Fibroblast of skin of scalp (primary cell): ENCODE measurements at places on chromosomes 2 and 18.

DNA sequence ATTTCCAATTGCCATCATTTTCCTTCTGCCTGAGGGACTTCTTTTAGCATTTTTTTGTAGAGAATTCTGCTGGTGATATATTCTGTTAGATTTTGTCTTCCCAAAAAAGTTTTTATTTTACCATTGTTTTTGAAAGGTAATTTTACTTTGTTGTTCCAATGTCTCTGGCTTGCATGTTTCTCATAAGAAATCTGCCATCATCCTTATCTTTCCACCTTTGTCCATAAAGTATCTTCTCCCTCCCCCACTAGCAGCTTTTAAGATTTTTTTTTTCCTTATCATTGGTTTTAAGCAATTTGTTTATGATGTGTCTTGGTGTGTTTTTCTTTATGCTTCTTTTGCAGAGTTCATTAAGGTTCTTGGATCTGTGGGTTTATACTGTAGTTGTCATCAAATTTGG lies 104.5 kb downstream of the KCTD1 start:
- no peak for DNase-seq

GRCh38 chr2:239753401-239753837 lies 271.7 kb downstream of the NDUFA10 start:
- no peak for DNase-seq

- no peak for DNase-seq
These were observed 44.9 kb upstream of the SALL3 start for GRCh38 chr18:78934551-78935225.

DNA sequence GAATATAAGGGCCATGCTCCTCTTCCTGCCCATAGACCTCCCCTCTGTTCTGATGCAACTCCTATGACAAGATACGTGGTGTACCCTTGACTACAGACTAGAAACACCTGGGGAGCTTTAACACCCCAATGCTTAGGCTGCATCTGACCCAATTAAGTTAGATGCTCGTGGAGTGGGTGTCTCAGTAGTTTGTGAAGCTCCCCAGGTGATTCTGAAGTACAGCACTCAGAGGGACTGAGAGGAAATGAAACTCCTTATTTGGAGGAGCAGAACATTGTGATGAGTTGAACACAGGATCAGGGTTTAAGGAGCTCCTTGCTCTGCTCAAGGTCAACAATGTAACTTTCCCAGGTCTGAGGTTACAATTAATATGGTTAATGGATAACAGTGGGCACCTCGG lies 80.3 kb upstream of the TTC39C start:
- DNase-seq: no peak

- DNase-seq: peak; percentile 85
These were observed 4.2 kb upstream of the PROC start for GRCh38 chr2:127413782-127414637.

- DNase-seq: no peak
These were observed 37.9 kb downstream of the LNPK start for GRCh38 chr2:175964195-175964594.

DNA sequence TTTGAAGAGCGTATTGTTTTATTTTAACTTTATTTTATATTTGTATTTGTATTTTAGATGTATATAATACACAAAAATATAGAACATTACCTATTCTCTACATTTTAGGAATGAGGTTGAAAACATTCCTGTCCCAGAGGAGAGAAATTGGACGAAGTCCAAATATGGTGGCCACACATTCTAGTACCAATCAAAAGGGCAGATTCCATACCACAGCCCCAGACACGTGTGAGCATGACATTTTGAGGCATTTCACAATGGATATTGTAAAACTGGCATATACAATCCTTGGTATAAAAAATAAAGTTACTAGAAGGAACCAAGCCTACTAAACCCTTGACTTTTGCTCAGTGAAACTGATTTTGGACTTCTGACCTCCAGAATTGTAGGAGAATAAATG lies 50.6 kb downstream of the C2orf76 start:
- DNase-seq: peak; percentile 29

- no peak for DNase-seq
These were observed 49.2 kb downstream of the DNER start for GRCh38 chr2:229665158-229665557.

- no peak for DNase-seq
These were observed 82.4 kb upstream of the CAVIN2 start for GRCh38 chr2:191929288-191929687.

DNA sequence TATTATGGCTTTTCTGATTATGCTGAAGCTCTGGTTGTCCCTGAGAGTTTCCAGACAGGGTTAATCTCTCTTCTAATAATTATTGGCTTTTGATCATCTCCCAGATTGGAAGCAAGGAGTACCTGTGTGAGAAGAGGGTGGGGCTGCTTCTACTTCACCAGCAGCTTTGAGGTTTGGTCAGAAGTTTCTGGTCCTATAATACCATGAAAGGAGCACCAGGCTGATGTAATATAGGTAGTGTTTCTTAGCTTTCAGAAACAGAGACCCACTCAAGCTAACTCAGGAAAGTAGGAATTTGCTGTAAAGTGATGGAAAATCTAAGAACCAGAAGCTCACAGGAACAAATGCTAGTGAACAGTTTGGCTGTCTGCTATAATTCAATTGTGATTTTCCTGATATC lies 57.6 kb downstream of the SGPP2 start:
- no peak for DNase-seq

GRCh38 chr2:53490659-53491058 lies 276.9 kb upstream of the CHAC2 start:
- DNase-seq: no peak

GRCh38 chr18:62372156-62372555 lies 47.0 kb downstream of the TNFRSF11A start:
- DNase-seq: no peak

- DNase-seq: peak; percentile 65
These were observed 79.1 kb downstream of the MCFD2 start for GRCh38 chr2:46836295-46837111.

DNA sequence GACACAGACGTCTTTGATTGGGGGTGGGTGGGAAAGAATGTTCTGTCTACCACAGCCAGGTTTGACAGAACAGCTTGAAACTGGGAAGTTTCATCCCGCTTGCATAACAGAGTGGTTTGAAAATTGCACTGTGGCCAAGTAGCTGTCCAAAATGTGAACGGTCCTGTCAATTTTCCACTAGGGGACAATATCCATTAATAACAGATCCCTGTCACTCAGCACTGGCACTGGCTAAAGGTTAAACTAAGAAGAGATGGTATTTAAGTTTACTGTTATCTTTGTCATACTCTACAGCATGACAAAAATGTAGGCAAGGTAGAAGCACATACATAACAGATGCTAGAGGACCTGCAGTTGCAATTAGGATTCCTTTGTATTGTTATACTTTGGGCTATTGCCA lies 55.6 kb upstream of the ACMSD start:
- peak; percentile 36 for DNase-seq

DNA sequence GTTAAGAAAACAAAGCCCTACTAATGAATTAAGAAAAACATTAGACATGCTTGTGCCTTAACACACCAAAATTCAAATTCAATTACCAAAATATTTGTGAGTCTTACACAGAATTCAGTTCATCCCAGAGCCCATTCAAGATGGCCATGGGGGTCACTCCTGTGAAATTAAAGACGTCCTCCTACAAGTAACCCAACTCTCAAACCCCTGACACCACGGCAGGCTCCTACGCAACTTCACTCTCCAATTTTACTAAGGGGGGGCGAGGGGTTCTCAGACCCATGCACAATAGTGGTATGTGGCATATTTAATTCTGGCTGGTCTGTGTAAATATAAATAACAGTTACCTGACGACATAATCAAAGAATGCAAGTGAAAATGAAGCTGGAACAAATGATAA lies 5.0 kb downstream of the ZNF516 start:
- DNase-seq: no peak

GRCh38 chr2:42360493-42360889 lies 526 bp downstream of the COX7A2L start:
- DNase-seq: no peak

DNA sequence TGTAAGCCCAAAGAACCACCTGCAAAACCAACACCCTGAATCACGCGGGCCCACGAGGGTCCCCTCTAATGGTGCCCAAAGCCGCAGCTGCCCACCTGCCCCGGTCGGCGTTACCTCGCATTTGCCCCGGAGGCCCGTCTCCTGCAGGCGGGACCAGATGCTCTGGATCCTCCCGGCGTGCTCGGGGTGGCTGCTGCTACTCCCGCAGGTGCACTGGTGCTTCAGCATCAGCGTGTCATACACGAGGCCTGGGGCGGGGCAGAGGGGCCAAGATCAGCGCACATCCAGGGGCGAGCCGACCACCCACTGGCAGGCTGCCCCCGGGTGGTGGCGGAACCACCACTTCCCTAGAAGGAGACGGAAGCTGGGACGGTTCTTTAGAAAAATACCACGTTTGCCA lies 260.1 kb downstream of the TWIST2 start:
- DNase-seq: no peak

- no peak for DNase-seq
These were observed 433.8 kb downstream of the NBAS start for GRCh38 chr2:15127301-15127700.

- peak; percentile 26 for DNase-seq
These were observed 193.2 kb downstream of the ICOS start for GRCh38 chr2:204129591-204130294.

- no peak for DNase-seq
These were observed 111.3 kb upstream of the REV1 start for GRCh38 chr2:99600981-99601651.
